Fibroblast of pulmonary artery (primary cell): ENCODE measurements at places on chromosomes 3 and 15.
A peak's percentile ranks its signal among the peaks of the same experiment; 100 is the strongest.

GRCh38 chr15:101276501-101277037, 716 bp downstream of the SELENOS start:
- peak; percentile 60 for DNase-seq

GRCh38 chr3:107682580-107682979, 159.8 kb downstream of the BBX start:
- DNase-seq = no peak

DNA sequence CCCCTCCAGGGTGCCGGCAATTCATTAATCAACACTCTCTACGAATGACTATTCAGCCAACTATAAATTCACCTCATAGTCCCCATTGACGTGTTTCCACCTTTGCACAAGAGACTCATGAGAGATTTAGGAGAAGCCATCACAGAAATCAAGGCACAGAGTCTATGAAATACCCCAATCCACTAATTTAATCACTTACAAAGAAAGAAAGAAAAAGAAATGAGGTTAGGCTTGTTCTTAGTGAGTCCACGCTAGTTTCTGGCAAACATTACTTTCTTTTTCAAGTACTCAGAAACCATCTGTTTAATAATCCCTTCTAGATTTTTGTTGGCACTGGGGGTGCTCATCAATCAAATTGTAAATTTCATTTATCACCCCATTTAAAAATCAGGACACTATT, 125.2 kb upstream of the ADPGK start:
- no peak for DNase-seq

- no peak for DNase-seq
Measured at GRCh38 chr15:58921267-58921790, 12.2 kb downstream of the SLTM start.

- DNase-seq = no peak
Measured at GRCh38 chr3:176692199-176692965, 504.9 kb downstream of the TBL1XR1 start.

GRCh38 chr3:172707030-172707429, 3.8 kb downstream of the NCEH1 start:
- DNase-seq = no peak

- DNase-seq = no peak
Measured at GRCh38 chr3:130950124-130950523, 56.2 kb downstream of the ATP2C1 start.

GRCh38 chr15:29324746-29325145, 55.1 kb upstream of the NSMCE3 start:
- no peak for DNase-seq

- DNase-seq = no peak
Measured at GRCh38 chr3:7209098-7209497, 348.2 kb downstream of the GRM7 start.

- no peak for DNase-seq
Measured at GRCh38 chr3:195186041-195186709, 84.8 kb downstream of the XXYLT1 start.

GRCh38 chr3:147380977-147381376, 25.4 kb downstream of the ZIC4 start:
- DNase-seq = no peak

GRCh38 chr3:97970956-97971620, 1.1 kb downstream of the RIOX2 start:
- DNase-seq = no peak

- DNase-seq = no peak
Measured at GRCh38 chr15:55094136-55094535, 102.6 kb downstream of the RSL24D1 start.

- no peak for DNase-seq
Measured at GRCh38 chr3:46717447-46718231, at the start of gene PRSS50. TSS of gene PRSS50 (minus strand) at chr3:46717869. CDS start at chr3:46717824, 45 bp downstream.

DNA sequence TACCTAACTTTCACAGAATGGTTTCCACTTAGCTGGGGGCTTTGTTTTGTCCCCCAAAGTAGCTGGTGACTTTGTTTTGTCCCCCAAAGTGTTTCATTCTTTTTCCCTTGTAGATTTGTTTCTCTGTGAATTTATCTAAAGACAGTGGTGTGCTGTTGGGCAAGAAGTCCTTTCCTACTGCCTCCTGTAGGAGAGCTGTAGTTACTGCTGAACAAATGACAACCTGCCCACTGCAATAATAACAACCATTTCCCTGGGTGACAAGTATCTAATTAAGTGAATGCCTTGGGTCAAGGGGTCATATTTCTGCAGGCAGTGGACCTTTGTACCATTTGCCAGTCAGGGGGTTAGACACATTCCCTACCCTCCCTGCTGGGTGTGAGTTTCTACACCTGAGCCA, 125.4 kb upstream of the BFSP2 start:
- DNase-seq = no peak

- DNase-seq = no peak
Measured at GRCh38 chr3:119443179-119443578, 20.2 kb downstream of the TMEM39A start.

- DNase-seq = no peak
Measured at GRCh38 chr15:61828008-61828407, 232.2 kb downstream of the VPS13C start.

GRCh38 chr15:54605556-54605955, 591.2 kb downstream of the RSL24D1 start:
- DNase-seq = no peak

DNA sequence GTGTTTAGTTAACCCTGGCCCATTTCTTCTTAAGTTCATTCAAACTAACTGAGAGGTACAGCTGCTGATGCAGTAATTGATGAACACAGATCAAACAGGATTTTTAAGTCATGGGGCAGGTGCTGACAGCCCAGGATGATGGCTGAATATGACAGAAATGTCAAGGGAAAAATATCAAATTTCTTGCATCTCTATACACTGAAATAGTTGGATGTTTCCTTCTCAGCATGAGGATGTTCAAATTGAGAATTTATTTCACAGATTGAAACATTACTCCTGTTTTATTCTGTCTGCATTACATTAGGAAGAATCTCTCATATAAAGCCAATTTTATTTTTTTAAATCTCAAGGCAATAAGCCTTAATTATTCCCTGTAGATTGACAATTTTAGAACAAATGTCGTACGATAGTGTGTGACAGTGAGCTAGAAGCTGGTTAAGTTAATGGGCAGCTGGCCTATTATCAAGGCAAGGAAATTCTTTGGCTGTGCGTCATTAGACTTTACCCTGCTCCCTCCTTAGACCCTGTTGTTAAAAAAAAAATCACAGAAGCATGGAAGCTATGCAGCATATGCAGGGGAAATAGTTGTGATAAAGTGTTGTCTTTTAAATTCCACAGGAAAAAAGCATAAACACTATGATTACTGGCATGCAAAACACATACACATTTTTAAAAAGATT, 183.8 kb upstream of the KCNMB2 start:
- DNase-seq = peak; percentile 93

GRCh38 chr15:42130246-42130986, 26.0 kb downstream of the PLA2G4F start:
- no peak for DNase-seq

DNA sequence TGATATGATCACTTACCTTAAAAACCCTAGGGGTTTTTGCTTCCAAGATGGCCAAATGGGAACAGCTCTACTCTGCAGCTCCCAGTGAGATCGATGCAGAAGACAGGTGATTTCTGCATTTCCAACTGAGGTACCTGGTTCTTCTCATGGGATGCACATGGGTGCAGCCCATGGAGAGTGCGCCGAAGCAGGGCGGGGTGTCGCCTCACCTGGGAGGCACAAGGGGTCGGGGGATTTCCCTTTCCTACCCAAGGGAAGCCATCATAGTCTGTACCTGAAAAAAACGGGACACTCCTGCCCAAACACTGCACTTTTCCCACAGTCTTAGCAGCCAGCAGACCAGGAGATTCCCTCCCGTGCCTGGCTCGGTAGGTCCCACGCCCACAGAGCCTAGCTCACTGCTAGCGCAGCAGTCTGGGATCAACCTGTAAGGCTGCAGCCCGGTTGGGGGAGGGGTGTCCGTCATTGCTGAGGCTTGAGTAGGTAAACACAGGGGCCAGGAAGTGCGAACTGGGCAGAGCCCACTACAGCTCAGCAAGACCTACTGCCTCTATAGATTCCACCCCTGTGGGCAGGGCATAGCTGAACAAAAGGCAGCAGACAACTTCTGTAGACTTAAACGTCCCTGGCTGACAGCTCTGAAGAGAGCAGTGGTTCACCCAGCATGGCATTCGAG, 78.6 kb downstream of the CTNNB1 start:
- DNase-seq = no peak

DNA sequence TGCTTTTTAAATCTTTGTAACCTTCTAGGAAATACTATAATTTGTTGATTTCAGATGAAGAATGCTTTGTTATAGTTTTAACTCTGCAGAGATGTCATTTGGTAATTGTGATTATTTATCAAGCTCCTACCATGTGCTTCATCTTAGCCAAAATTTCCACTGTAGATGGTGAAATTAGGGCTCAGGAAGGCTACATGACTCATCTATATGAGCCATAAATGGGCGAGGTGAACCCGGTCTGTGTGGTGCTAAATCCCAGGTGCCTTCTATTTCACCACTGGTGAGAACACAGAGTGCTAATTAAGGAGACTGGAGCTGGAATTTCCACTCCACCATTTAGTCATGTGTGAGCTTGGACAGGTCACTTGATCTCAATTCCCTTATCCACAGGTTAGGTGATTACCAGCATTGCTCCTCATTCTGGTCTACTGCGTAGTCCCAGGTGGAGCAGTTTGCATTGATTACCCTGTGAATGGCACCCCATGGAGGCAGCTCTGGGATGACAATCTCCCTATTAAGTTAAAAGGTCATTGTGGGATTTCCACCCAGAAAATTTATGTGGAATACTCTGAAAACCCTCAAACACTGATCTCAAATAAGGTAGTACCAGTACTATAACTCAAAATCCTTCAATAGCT, 2.8 kb upstream of the CCR3 start:
- DNase-seq = no peak

DNA sequence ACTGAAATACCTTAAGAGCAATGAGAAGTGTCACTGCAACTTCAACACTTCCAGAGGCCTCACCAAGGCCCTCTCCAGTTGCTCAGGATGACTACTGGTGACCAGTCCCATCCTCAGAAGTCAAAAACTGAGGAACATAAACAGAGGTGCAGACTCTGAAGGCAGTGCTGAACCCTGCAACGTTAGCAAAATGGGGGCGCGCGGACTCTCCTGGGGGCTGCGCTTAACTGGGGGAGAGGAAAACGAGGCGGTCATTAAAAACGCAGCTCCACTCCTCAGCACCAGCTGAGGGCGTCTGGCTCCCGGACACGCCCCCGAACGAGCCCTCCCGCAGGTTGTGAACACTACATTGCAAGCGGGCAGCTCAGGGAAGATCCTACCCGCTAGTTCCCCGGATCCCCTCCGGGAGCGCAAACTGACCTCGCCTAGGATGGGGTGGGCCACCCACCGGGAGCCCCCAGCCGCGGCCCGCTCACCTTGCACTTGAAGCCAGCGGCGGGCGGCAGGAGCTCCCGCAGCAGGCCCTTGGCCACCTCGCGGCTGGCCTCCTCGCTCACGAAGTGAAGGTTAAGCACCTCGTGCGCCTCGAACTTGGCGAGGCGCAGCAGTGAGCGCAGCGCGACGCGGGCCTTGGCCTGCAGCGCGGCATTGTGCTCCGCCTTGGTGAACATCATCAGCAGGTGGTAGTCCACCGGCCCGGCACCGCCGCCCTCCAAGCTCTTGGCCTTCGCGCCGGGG, 711 bp downstream of the XXYLT1 start:
- peak; percentile 48 for DNase-seq

GRCh38 chr3:61146010-61146890, 105.0 kb downstream of the FHIT start:
- DNase-seq = no peak

DNA sequence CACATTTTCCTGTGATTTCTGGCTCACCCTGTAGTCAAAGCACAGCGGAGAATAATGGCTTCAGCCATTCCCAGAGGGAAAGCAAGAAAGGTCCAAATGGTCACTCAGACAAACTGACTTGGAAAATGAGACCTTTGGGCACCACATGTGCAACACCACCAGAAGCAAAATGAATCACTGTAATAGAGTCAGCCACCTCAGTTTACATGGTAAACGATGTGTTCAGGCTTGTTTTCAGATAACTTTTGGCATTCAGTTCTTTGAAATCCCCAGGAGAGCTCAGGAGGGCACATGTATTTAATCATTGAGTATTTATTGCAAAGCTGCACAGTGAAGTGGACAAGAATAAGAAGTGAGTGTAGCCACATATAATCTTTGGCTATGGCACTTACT, 38.4 kb upstream of the ALCAM start:
- no peak for DNase-seq

GRCh38 chr15:54364961-54365360, 386.7 kb downstream of the UNC13C start:
- no peak for DNase-seq

DNA sequence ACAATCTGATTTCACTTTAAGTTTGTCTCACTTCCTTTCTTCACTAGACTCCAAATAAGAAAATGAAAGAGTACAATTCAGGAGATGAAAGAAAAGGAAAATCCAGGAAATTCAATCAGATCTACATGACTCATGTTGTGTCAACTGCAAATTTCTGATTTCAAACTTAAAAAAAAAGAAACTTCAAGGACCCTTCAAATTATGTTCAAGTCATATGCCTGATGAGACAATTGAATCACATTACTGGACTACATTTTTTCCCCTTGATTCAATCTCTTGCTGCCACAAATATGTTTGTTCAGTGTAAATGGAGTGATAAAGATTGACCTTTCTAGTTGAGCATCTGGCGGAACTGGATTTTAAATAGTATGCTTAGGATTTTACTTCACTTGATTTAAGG, 37.4 kb downstream of the FRMD5 start:
- DNase-seq = peak; percentile 90

DNA sequence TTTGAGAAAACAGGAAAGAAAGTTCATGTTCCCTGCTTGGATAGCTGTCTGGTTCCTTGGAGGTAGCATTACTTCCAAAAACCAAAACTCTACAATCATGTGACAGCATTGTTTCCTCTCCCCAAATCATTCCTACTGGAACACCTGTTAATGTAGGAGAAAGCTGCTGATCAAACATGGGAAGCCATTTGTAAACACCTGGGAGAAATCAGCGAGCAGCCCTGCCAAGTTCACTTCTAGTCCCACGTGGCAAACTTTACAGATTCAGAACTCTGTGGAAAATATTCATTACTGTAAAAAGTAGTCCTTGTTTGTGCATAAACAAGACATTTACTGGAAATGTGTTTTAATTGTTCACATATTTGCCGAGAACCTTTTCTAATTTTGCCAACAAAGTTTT, 275.5 kb upstream of the AZI2 start:
- no peak for DNase-seq

DNA sequence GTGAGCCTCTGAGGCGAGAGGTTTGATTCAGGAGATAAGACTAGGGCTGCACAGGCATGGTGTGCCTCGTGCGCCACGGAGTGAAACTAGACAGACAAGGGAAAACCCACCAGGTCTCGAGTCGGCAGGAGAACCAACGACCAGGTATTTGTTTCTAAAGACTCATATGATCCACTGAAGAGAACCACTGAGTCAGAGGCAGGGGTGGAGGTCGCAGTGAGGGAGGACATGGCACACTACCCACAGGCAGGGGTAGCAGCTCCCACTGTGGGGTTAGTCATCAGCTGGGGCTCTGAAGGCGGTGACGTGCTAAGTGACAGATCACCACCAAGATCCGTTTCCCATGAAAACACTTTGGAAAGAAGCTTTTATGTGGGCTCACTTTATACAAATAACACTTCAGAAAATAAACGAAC, 45.7 kb downstream of the CHSY1 start:
- DNase-seq = peak; percentile 46
